ENCODE measurements at places on chromosomes 11 and 22.

- no peak for DNase-seq
Measured at GRCh38 chr11:1237128-1237580, 14.3 kb downstream of the MUC5B start.

DNA sequence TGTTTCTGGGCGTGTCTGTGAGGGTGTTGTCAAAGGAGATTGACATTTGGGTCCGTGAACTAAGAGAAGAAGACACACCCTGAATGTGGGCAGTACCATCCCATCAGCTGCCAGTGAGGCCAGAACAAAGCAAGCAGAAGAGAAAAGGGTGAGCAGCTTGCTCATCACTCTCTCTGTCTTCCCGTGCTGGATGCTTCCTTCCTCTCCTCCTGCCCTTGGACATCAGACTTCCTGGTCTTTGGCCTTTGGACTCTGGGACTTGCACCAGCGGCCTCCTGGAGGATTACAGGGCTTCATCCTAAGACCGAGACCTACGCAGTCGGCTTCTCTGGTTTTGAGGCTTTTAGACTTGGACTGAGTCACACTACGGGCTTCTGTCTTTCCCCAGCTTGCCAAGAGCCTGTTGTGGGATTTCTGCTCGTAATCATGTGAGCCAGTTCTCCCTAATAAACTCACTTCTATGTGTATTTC lies 18.8 kb downstream of the APOL2 start:
- DNase-seq: no peak

DNA sequence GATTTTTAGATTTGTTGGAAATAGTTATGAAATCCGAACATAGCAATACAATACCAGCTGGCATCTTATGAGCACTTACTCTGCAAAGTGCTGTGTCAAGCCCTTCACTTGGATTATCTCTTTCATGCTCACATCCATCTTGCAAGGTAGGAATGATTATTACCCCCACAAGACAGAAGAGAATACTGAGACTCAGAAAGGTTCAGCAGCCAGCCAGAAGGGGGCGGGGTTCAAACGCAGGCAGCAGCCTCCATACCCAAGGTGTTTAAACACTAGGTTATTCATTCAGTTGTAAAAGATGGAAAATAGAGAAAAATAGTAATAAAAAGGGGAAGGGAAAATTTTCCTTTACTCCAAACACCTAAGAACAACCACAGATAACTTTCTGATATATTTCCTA lies 158.5 kb downstream of the CCDC34 start:
- no peak for DNase-seq

- DNase-seq: no peak
Measured at GRCh38 chr11:74571062-74571399, 21.4 kb upstream of the POLD3 start.

DNA sequence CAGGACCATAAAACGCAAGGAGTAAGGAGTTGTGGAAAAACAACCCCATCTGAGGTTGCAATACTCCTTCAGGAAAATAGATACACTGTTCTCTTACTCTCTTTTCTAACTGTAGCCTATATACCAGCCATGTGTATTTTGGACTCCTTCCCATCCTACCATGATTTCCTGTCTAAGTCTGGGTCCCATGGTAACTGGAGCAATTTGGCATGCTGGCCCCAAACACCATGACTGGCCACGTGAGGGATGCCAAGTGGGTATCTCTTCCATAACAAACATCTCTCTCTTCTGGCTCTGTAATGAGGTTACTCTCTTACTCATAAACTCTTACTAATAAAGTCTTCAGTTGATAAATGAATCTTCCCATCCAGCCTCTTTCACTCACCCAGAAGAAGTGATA lies 26.5 kb downstream of the ABTB2 start:
- DNase-seq: no peak

DNA sequence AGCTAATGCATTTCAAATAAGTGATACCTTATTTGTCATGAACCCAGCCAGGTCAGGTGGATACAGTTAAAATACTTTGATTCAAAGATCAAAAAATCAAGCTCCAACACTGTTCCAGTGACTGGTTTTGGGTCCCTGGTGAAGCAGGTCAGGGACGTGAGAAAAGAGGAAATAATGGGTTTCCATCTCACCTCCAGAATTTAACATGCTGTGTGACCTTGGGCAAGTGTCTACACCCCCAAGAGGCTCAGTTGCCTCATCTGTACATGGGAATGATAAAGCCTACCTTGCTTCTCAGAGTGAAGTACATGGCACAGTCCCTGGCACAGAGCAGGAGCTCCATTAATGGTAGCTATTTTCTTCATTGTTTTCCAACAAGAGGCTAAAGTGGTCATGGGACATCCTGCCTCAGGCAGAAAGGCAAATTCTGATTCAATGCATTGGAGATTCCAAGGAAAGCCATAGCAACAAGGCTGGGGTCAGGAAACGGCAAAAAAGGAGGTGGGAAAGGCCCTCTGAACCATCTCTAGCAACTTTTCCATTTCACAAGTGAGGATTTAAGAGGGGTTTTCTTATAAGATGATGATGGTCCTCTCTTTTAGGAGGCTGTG lies 108.5 kb downstream of the CSNK2A3 start:
- no peak for DNase-seq

- DNase-seq: no peak
Measured at GRCh38 chr11:65488273-65489034, 10.4 kb upstream of the MALAT1 start.

- DNase-seq: no peak
Measured at GRCh38 chr11:3942956-3943497, 87.6 kb downstream of the STIM1 start.

- no peak for DNase-seq
Measured at GRCh38 chr22:45599836-45600577, 71.6 kb upstream of the ATXN10 start.

DNA sequence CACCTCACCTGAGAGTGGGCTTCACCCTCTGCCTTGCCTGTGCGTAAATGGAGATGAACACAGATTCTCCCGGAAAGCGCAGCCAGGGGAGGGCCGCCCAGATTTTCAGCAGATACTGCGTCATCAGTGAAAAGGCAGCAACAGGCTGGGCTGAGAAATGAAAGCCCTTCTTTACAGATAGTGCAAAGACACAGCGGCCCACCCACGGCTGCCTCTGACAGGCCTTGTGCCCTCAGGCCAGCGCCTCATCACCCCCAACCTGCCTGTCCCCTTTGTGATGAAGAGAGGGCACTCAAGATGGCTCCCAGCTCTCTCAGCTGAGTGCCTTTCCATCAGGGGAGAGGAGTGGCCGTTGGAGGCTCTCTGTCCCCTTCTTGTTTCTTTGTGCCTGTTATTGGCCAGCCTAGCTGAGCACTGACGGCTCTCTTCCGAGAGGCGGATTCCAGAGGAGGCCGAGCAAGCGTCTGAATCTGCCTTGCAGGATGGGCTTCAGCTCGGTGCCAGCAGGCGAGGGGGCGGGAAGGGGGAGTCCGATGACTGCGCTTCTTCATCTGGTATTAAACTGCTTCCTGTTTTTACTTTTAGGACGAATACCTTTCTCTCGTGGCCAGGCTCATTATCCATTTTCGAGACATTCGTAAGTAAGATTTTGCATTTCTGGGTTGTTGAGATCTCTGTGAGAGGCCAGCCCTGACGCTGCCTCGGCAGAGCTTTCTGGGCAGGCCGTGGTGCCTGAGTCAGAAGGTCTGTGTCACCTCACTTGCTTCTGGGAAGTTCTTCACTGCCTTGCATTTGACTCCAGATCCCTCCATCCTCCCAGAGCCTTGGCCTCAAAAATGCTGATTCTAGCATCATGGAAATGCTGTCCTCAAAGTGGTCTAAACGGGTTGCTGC lies 43.7 kb downstream of the MED15 start:
- no peak for DNase-seq

DNA sequence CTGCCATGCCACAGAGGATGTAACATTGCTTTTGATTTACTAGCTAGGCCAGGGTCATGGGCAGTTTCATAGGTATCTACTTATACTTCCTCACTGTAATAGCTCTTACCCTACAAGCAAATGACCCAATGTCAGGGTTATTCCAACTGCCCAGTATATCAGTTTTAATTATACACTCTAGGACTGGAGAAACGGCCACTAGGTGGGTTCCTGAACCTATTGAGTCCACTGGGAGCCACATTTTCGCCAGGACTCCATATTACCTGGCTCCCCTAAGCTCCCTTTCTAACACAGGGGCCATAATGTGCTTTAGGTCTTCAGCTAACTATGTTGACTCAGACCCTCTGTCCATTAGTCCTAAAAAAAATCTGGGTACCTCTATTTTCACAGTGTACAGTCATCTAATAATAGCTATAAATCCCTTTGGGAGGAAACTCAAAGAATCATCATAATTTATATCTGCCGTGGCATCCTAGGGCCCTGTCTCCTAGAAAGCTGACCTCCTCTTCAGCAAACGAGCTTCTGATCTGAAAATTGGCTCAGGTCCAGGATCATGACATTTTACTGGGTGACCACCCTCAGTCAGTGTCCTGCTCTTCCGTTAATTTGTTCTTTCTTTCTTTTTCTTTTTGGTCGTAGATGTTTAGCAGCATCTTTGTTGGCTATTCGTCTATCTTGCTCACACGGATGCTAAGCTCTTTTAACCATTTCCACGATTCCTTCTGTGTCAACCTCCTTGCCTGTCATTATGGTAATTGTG lies 244.3 kb downstream of the FAM76B start:
- no peak for DNase-seq

- DNase-seq: no peak
Measured at GRCh38 chr22:49882519-49883293, 29.1 kb downstream of the ZBED4 start.

DNA sequence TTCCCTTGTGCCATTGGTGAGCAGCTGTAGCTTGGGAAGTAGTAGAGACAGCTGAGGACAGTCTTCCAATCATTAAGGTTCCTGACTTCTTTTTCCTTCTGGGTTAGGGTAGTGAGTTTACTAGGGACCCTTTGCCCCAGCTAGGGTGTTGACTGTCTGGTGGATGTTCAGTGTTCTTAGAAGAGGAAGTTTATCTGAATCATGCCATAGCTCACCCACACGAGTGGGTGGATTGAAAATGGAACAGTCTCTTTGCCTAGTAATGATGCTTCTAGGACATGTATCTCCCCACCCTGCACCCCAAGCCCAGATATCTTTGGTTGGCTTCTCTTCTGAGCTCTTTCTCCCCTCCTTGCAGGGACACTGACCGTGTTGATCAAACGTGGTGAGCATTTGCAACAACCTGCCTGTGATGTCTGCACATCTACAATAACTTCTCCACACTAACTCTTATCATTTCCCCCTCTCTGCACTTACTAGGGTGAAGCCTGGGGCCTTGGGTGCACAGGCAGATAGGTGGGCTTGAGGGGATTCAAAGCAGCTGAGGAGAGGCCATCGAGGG lies 57.1 kb upstream of the HORMAD2 start:
- no peak for DNase-seq

DNA sequence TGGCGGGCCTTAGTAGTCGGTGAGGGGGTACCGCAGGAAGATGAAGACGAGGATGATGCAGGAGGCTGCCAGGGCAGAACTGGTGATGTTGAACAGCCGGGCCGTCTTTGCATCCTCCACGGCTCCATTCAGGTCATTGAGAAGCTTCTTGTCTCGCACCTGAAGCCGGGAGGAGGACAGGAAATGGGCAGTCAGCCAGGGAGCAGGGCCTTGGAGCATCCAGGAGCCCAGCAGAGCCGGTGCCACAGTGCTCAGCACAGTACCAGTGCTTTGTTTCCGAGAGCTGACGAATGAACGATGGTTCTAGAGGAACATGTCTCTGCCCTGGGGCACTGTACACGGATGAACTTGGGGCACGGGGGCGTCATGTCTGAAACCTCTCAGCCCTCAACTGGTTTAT lies 15.1 kb downstream of the IFITM10 start:
- no peak for DNase-seq

- peak; percentile 1 for DNase-seq
Measured at GRCh38 chr11:104705490-104706190, 192.6 kb downstream of the CASP12 start.

DNA sequence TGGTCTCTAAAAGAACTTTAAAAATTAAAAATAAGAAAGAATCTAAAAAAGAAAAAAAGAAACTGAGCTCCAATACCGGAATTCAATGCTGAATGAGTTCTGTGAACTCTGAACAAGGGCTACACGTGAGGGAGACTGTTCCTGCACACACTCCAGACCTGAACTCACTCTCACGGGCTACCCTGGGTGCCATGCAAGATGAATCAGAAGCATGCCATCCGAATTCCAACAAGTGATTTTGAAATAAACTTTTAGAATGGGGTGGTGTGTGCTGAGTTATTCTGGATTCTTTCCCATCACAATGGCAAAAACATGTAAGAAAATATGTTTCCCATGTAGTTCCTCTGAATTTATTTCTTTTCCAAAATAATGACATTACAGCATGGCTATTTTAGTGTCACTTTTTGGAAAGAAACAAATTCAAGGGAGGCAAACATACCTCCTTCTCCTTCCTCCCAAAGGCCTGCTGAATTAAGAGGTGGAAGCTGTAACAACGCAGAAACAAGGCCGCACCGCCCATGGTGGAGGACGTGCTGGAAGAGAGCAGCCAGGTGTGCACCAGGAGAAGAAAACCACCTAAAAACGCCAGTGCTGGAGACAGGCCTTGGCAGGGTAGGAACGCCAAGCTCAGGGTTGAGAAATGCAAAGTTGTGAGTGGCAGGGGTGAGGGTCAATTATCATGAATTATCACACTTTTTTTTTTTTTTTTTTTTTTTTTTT lies 63.2 kb upstream of the ARFGAP3 start:
- no peak for DNase-seq

GRCh38 chr11:71176812-71177211 lies 75.6 kb downstream of the SHANK2 start:
- DNase-seq: no peak

GRCh38 chr11:118353084-118353710 lies 6.2 kb upstream of the UBE4A start:
- DNase-seq: no peak

DNA sequence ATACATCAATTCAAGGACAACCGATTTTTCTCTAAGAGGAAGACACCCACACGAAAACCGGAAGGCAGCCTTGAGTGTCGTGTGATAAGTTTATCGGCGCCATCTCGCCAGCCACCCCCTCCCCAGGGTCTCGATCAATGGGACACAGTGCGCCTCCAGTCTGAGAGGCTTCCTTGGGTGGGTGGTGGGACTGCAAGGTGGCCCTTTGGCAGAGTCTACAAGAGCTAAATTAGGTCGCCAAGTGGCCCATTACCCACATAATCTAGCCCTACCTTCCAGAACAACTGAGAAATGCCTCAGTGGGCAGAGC lies 64.0 kb downstream of the CD6 start:
- no peak for DNase-seq

DNA sequence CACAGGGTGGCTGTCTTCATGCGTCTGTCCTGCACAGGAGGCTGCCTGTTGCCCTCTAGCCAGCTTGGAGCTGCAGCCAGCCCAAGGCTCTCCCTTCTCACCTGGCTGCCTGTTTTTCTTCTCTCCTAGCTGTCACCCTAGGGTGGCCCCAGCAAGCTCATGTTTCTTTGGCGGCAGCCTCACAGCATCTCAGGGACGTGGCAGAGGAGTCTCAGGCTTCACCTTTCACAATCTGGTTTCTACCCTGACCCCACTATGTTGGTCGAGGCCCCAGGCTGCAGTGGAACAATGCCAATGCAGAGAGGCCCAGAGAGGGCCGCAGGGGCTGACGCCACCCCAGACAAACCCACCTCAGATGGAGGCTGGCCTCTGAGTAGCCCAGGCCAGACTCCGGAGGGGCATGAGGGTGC lies 2.5 kb upstream of the CLDN5 start:
- no peak for DNase-seq
